ENCODE measurements at places on chromosomes 3 and 15.

DNA sequence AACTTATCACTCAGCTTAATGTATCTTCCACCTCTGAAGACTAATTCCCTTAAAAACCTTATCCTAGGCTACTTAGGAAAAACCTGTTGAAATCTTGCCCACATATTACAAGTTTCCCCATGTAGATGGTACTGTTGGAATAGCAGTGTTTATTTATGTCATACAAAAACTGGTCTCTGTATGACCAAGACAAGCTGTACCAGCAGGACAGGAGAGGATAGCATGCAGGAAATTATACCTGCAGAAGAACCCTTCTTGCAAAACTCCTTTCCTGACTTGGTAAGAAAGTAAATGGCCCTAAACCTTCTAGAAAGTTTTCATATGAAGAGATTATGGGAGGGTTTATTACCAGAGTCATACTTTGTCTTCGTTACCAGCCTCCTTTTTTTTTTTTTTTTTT is 25.3 kb upstream of the RNF111 start:
- no peak for DNase-seq

DNA sequence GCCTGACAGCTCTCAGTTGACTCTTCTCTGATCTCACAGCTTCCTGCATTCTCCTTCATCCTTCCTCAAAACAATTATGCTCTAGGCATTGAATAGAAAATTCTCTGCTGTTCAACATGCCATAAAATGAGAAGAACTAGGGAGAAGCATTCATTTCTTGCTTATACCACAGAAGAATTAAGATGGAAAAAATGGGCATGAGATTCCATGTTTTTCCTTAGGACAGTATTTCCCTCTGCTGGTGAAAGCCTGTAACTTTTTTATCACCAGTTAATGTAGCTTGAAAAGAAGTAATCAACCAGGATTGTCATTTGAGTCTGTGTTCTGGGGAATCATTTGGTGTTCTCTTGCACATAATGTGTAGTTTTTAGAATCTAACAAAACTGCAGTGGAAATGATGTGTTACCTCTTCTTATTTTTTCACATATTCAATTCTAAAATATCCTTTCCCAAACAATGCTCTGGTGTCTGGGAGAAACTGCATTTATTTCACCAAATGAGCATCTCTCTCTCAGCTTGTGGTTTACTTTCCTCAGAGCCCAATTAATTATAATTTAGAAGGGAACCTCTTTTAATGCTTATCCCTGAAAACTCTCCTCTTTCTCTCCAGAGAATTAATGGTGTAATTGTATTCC is 92.8 kb upstream of the DCBLD2 start:
- DNase-seq, result no peak

DNA sequence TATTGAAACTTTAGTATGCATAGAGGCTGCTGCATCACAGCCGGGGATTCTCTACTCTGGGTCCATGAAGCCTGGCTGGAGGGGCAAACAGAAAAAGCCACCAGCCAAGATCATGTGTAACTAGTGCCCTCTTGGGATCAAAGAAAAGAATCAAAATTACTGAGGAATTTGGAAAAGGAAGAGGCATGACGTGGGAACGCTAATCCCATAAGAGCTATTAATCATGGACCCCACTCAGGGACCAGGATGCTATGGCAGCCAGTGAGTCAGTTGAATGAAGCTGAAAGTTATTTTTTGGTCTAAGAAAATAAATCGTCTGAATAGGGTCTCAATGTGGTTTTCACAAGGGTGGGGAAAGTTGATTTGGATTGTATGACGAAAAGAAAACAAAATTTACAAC is 1165.1 kb downstream of the ROBO2 start:
- no peak for DNase-seq

GRCh38 chr3:194727435-194728128 is 41.9 kb downstream of the FAM43A start:
- no peak for DNase-seq

GRCh38 chr3:89395996-89396395 is 288.6 kb downstream of the EPHA3 start:
- no peak for DNase-seq

- DNase-seq, result no peak
Observed at GRCh38 chr3:113405180-113405579, 36.1 kb downstream of the CFAP44 start.

DNA sequence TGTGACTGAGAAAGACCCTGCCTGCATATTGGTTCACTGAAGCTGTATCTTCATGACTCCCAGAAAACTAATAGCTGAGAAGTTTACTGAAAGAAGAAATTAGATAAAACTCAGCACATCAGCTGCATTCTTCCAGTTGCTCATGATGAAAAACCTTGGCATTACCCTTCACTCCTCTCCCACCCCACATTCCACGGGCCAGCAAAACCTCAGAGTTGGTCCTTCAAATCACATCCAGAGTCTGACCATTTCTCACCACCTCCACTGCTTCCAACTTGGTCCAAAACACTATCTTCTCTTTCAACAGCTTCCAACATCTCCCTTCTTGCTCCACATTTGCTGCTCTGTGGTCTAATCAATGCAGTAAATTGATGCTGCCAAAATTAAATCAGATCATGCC is 97.1 kb downstream of the CD47 start:
- no peak for DNase-seq

- DNase-seq, result no peak
Observed at GRCh38 chr3:123686251-123686650, 101.4 kb upstream of the HACD2 start.

- no peak for DNase-seq
Observed at GRCh38 chr15:58676766-58677165, 72.7 kb downstream of the ADAM10 start.

- DNase-seq, result no peak
Observed at GRCh38 chr3:93991631-93992030, 11.7 kb downstream of the ARL13B start.

DNA sequence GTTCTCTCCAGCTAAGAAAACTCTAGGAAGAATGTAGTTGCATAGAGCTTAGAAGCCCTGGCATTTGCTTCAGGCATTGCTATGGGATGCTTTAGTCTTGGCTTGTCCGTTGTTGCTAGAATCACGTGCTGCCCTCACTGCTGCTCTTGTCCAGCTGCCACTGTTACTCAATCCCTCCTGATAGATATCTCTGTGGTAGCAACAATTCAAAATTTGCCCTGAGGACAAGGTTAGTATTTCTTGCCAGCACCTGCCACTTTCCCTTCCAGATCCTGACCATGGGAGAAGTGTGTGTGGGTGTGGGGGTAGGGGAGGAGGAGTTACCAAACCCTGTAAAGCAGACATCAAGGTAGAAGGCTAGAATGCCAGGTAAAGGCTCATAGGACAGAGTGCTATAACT is 113.8 kb downstream of the PPM1L start:
- DNase-seq, result no peak

Data from OCI-LY7 (cell line).